ENCODE measurements at places on chromosomes 6 and 20.
A peak's percentile ranks its signal among the peaks of the same experiment; 100 is the strongest.

GRCh38 chr6:134491477-134491876, 173.6 kb upstream of the SGK1 start:
- DNase-seq, result no peak

DNA sequence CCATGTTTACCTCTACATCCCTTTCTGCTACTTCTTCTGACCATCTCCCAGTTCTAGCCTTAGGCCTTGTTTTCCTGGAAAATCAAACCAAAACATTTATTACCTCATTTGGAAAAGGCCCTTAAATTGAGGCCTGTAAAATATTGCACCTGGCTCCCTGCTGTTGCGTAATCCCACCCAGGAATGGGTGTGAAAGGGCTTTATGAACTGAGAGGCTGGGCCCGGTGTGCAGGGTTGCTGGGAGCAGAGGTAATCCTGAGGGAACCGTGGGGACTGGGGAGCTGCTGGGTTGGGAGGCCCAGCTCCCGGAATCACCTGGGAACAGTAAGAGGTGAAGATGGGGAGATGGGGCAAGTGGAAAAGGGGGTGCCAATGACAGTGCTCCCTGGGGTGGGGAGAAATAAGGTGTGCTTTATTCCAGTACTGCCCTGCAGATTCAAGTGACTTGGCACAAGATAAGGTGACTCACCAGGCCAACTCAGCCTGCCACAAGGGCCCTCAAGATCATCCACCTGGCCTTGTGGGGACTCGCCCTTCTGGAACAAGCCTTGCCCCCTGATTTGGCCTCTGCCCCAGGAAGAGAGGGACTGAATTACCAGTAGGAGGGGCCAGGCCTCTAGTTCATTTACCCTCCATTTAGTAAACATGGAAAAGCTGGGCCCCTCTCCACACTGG, 44.2 kb downstream of the KCNK5 start:
- DNase-seq, result no peak

- no peak for DNase-seq
Measured at GRCh38 chr6:163774485-163774884, 360.0 kb downstream of the QKI start.

DNA sequence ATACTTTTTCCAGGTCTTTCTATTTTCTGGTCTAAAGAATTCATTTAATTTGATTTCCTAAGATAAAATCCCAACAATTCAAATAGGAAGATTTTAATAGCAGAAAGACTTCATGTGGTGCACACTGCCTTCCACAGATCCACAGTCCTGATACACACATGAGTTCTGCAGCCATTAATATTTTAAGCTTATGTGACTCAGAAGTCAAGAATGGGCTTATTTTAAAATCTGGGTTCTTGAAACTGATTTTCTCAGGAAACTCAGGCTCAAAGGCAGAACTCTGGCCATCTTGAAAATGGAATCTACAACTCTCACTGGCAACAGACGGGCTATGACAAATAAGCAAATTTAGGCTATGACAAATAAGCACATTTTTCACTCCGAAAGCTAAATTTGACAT, 88.2 kb downstream of the COL12A1 start:
- no peak for DNase-seq

DNA sequence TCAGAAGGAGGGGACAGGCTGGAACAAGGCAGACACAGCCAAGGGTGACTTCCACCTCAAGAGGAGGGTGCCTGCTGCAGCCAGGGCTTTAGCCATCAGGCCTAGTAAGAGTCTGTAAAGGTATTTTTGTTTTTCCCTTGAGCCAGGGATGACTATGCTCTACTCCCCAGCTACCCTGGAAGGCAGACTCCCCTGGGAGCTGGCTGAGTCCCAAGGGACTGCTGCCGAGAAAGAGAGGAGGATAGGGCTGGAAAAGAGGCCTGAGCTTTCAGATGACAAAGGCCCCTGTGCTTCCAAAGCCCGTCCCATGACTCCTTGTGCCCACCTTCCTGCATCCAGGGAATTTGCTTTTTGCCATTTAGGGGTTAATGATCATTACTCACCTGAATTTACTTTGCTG, 14.0 kb upstream of the GSTA4 start:
- no peak for DNase-seq

DNA sequence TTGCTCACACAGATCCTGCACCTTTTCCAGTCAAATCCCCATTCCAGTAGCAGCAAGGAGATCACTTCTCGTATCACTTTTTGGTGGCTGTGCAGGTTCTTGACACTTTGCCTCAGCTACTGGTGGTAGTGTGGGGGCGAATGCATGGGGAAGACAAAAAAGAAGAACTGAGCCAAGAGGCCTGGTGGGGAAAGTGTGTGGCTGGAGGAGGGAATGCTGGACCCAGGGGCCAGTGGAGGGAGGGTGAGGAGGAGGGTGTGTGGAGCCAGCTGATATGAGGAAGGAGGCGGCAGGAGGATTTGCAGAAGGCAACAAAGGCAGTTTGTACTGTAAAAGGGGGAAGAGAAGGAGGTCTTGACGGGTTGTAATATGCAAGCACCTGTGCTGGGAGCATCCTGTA, 15.7 kb upstream of the HLA-C start:
- no peak for DNase-seq

DNA sequence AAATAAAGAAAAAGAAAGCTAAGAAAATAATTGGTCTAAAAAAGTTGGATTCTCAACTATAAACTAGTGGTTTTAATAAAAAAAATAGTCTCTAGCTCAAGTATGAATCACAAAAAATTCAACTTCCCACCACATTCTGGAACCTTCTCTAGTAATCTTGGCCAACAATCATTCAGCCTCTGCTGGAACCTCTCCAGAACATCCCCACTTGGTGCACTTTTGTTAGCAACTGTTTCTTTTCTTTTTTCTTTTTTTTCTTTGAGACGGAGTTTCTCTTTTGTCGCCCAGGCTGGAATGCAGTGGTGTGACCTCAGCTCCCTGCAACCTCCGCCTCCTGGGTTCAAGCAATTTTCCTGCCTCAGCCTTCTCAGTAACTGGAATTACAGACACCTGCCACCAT, 35.7 kb downstream of the TXLNB start:
- DNase-seq, result peak; percentile 84

GRCh38 chr20:45090481-45090880, 10.4 kb downstream of the KCNS1 start:
- no peak for DNase-seq

DNA sequence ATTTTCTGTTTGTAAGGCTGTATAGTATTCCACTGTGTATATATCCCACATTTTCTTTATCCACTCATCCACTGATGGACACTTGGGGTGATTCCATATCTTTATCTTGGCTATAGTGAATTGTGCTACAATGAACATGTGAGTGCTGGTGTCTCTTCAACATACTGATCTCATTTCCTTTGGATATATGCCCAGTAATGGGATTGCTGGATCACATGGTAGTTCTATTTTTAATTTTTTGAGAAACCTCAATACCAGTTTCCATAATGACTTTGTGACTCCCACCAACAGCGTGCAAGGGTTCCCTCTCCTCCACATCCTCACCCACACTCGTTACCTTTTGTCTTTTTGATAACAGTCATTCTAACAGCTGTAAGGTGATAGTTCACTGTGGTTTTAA, 166.0 kb downstream of the ARHGAP18 start:
- DNase-seq, result no peak

Data from AG20443 (cell line).